Mesothelial cell of epicardium (in vitro differentiated cells): ENCODE measurements at places on chromosomes 6 and 20.

DNA sequence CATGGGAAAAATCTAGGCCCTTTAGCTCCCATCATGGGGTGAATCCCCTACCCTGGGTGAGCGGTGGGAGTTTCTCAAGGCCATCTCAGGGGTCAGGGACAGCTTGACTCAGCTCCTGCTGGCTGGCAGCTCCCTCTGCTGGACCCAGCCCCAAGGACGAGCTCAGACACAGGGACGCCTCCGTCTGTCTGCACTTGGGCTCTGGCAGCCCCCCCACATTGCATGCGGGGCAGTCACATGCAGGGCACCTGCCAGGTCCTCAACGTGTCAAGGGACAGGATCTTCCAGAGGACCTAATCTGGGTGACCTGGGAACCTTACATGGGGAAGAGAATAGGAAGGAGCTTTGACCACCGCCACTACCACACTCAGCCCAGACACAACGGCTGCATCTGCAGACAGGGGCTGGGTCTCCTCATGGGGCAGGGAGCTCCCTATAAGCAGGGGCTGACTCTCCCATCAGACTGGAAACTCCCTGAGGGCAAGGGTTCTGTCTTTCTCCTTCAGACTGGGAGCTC is 173.4 kb downstream of the MRPL14 start:
- H3K27me3 ChIP-seq = peaks cover 4% of the 10 kb centered on the region
- peaks cover 2% of the 10 kb centered on the region for H3K36me3 ChIP-seq
- no peak overlapping the region for H3K27ac ChIP-seq
- H3K4me1 ChIP-seq = peaks cover 4% of the 10 kb centered on the region
- H3K4me3 ChIP-seq = no peak overlapping the region
- no peak for DNase-seq

GRCh38 chr6:149934249-149935156 is 7.3 kb upstream of the ULBP2 start:
- DNase-seq = no peak
- peaks cover 9% of the 10 kb centered on the region for H3K4me1 ChIP-seq
- no peaks in the 10 kb centered on the region for H3K36me3 ChIP-seq
- no peak overlapping the region for H3K27ac ChIP-seq
- H3K27me3 ChIP-seq = peaks cover 94% of the 10 kb centered on the region

DNA sequence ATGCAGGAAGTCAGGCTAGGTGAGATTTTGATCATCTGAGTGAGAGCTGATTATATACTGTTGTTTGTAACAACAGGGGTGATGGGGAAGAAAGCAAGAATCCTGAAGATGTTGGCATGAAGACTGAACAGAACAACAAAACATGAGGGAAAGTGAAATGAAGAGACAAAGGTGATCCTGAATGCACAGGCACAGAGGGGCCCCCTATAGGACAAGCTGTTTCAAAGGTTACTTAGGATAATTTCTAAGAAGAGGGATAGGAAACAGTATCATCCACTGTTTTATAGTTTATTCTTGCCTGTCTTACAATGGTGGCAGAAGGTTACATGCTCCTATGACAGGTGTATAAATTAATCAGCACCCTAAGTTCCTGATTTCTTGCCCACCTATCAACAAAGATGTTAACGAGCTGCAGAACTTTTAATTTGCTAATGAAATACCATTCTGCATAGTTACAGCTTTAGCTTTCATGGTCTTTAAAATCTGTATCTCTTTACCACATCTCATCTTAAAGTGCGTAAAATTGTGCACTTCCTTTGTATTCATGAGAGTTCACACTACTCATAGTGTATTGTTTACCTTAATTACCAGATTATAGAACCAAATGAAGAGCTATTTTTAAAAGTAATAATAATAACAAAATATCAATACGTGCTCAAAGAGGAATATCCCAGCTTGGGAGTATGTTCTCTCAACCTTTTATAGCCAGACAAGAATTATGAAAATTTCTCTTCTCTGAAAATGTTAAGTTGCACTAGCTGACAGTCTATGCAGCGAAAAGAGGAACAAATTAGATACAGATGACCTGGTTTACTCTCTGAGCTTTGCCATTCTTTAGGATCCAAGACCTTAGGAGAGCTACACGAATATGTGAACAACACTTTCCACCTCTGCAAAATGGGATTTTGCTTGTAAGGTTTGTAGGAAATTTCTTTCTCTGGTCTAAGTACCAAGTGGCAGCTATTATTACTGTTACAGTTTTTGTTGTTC is 192.5 kb downstream of the EDN1 start:
- no peak overlapping the region for H3K4me3 ChIP-seq
- DNase-seq = no peak
- no peaks in the 10 kb centered on the region for H3K27me3 ChIP-seq
- H3K27ac ChIP-seq = no peak overlapping the region
- H3K4me1 ChIP-seq = no peaks in the 10 kb centered on the region

DNA sequence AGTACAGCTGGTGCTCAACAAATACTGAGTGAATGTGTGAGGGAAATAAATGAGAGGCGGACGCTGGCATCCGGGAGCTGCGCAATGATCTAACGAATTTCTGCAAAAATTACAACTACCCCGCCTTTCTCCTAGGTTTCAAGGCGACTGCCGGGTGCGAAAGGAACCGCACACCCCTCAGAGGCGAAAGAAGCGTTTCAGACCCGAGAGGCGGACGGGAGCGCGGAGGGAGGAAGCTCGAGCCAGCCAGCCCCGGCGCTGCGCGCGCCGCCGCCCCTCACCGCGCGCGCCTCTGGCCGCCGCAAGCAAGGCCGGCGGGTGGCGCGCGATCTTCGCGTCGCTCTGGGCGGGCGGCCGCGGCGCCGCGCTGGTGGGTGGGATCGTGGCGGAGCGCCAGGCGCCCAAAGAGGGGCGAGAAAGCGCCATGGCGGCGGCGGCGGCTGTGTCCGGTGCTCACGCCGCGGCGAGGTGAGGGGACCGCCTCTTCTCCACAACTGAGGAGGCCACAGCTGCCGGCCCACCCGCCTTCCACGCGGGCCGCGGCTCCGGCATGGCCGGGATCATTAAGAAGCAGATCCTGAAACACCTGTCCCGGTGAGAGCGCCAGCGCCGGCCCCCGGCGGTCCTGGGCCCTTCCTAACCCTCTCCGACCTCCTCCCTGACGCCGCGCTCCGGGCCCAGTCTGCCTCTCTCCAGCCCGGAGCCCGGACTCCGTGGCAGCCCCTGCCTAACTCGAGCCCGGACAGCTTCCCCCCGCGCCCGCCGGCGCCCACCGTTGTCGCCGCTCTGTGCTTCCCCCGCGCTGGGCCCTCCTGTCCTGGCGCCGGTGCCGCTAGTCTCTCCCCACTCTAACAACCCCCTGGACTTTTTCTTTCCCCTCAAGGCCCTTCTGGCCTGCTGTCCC is at the start of gene BLTP3A:
TSS of gene BLTP3A (plus strand) at position 383 of the 904 bp plus-strand sequence. CDS start at position 551, 168 bp downstream.
- H3K36me3 ChIP-seq = peaks cover 4% of the 10 kb centered on the region
- DNase-seq = peak; percentile 65
- H3K4me3 ChIP-seq = peak within 1 kb of the TSS; percentile 93
- peaks cover 25% of the 10 kb centered on the region for H3K4me1 ChIP-seq

GRCh38 chr6:134312038-134312660 is 5.8 kb downstream of the SGK1 start:
- peaks cover 3% of the 10 kb centered on the region for H3K4me1 ChIP-seq
- H3K36me3 ChIP-seq = no peaks in the 10 kb centered on the region
- no peak overlapping the region for H3K27ac ChIP-seq

- DNase-seq = no peak
- peaks cover 15% of the 10 kb centered on the region for H3K4me1 ChIP-seq
- H3K27me3 ChIP-seq = peaks cover 17% of the 10 kb centered on the region
- H3K36me3 ChIP-seq = no peaks in the 10 kb centered on the region
- no peak overlapping the region for H3K27ac ChIP-seq
- no peak overlapping the region for H3K4me3 ChIP-seq
Observed at GRCh38 chr6:14857501-14857900, 388.4 kb upstream of the JARID2 start.

DNA sequence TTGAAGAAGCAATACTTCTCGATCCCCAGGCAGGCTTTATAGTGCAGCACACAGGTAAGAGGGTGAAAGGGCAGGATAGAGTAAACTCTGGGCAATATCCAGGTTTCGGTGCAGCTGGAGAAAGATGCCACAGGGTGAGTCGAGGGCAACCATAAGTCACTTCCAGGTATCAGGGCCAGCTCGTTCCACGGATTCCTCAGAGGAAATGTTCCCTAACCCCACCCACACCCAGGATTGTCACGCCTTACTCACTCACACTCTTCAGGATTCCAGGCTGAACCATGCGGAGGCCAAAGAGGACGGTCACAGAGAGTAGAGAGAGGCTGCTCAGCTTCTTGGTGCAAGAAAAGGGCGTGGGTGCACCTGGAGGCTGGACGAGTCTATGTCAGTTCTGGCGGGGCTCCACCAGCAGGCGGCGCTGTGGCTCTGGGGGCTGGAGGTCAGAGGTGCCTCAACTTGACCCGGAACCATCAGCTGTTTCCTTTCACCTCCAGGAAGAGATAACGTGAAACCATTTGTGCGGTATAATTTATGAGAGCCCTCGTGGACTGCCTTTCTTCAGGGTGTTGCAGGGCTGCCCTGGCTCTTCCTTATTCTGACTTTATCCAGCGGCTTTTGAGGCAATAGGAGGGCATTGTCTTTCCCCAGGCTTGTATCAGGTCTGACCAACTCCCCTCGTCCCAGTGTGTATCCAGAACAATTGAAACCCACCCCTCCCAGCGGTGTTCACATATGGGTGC is 14.5 kb upstream of the WFDC12 start:
- no peaks in the 10 kb centered on the region for H3K4me1 ChIP-seq
- no peak for DNase-seq
- H3K36me3 ChIP-seq = no peaks in the 10 kb centered on the region
- H3K4me3 ChIP-seq = no peak overlapping the region
- H3K27ac ChIP-seq = no peak overlapping the region

DNA sequence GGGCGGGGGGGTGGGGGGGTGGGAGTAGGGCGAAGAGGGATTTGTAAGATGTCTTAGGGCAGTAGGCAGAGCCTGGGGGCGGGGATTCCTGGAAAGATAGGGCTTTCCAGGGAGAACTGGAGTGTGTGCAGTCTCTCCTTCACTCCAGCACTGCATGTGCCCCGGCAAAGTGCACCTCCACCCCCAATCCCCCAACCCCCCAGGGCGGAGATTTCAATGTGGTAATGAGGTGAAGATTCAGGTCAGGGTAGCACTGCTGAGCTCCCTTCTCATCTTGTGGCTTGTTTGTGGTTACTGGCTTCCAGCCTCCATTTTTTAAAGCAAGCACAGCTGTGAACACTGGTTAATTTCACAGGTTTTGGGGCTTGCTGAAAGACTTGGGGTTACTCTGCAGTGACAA is 5.9 kb downstream of the TMEM239 start:
- peak overlapping the region; percentile 87 for H3K27ac ChIP-seq
- DNase-seq = no peak

DNA sequence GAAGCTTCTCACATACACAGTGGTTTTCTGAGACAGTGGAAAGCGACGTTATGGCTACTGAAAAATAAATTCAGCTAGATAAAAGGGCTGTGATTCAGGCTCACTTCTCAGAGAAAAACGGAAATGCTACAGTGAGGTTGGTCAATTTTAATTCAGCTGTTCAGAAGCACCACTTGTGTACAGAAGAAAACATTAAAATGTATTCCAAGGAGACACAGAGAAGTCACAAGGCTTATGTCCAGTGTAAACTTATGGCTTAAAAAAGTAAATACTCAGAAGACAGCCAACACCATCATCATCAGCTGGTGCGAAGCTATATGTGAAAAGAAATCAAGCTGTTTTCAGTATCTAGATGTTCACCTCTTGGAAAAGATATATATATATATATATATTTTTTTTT is 68.6 kb downstream of the ABHD12 start:
- H3K27ac ChIP-seq = no peak overlapping the region
- no peaks in the 10 kb centered on the region for H3K27me3 ChIP-seq
- H3K36me3 ChIP-seq = peaks cover 9% of the 10 kb centered on the region
- H3K4me1 ChIP-seq = peaks cover 3% of the 10 kb centered on the region
- H3K4me3 ChIP-seq = no peak overlapping the region

DNA sequence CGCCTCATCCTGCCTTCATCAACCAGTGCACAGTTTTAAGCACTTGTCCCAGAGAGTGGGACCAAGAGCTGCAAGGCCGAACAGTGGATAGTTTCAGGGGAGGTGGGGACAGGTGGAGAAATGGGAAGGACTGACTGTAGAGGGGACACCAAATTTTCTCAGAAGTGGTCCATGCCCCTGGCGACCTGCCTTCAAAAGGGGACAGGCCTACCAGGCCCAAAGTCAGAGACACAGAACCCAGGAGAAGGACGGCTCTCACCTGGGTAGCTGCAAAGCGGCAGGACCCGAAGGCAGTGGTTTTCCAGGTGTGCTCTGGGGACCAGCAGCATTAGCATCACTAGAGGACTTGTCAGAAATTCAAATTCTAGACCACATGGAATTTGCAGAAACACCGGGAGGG is 5.8 kb downstream of the TFEB start:
- peaks cover 8% of the 10 kb centered on the region for H3K4me1 ChIP-seq
- DNase-seq = no peak
- no peaks in the 10 kb centered on the region for H3K36me3 ChIP-seq
- H3K27ac ChIP-seq = no peak overlapping the region
- H3K27me3 ChIP-seq = peaks cover 25% of the 10 kb centered on the region

GRCh38 chr20:48204499-48204898 is 419.2 kb upstream of the SULF2 start:
- peaks cover 7% of the 10 kb centered on the region for H3K4me1 ChIP-seq
- no peak overlapping the region for H3K27ac ChIP-seq
- DNase-seq = no peak
- no peaks in the 10 kb centered on the region for H3K36me3 ChIP-seq

DNA sequence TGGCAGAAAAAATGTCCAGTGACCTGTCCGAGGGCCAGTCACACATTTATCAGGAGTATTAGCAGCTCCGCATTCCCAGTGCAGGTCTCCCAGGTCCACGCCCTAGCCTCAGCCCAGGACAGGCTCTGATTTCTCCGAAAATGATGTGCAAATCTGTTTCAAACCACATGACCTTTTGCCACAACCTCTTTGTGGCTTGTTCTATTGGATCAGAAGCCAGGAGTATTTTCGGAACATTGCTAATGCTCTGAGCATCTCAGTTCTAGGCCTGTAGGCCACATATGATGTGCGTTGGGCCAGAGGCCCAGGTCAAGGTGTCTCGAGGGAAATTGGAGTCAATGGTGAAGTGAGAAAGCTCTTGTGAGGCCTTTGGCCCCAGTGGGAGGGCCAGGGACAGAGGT is 40.4 kb downstream of the SNX5 start:
- peaks cover 28% of the 10 kb centered on the region for H3K4me1 ChIP-seq
- H3K4me3 ChIP-seq = no peak overlapping the region
- no peaks in the 10 kb centered on the region for H3K27me3 ChIP-seq
- DNase-seq = no peak
- no peaks in the 10 kb centered on the region for H3K36me3 ChIP-seq

GRCh38 chr6:166176106-166176505 is 8.5 kb upstream of the TBXT start:
- peaks cover 56% of the 10 kb centered on the region for H3K27me3 ChIP-seq
- H3K36me3 ChIP-seq = no peaks in the 10 kb centered on the region
- no peak overlapping the region for H3K4me3 ChIP-seq
- H3K27ac ChIP-seq = no peak overlapping the region
- no peak for DNase-seq
